ENCODE measurements at places on chromosomes 3 and 15. TPM values are rescaled to one million over a fixed set of nuclear protein-coding genes. Genes with fewer than 3 reads are reported as not detected.

- DNase-seq = peak; percentile 73
- no peaks in the 10 kb centered on the region for H3K36me3 ChIP-seq
- no peak overlapping the region for H3K27ac ChIP-seq
Measured at GRCh38 chr3:8970971-8971589, 7.8 kb upstream of the RAD18 start.

DNA sequence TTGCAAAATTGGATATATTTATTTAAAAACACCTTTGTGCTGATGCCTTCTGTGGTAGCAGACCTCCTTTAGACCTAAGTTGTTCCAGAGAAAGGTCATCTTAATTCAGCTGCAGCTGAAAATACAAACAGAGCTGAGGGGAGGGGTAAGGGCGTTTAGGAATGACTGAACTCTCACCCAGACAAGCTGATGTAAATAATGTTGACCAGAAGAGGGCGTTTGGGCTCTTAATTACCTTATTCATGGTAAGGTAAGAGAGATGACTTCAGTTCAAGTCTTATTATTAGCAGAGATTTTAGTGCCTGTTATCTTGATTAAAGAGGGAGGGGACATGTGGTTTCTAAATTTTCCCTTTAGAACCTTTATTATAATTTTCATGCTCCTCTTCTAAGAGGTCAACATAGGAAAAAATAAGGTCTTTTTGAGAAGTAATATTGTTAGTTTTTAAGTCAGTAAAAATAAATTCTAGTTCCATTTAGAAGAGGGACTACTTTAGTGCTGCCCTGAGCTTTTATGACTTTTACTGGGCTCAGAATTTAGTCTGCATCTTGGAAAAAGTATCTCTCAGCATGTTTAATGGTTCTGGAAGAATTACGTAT lies 46.3 kb downstream of the GPR171 start:
- no peak overlapping the region for H3K27ac ChIP-seq
- DNase-seq = no peak
- no peaks in the 10 kb centered on the region for H3K36me3 ChIP-seq
- H3K4me1 ChIP-seq = no peaks in the 10 kb centered on the region

- no peaks in the 10 kb centered on the region for H3K36me3 ChIP-seq
- H3K27me3 ChIP-seq = no peaks in the 10 kb centered on the region
- H3K4me3 ChIP-seq = no peak overlapping the region
- no peak for DNase-seq
Measured at GRCh38 chr3:71579326-71579934, 4.1 kb downstream of the FOXP1 start.

- H3K36me3 ChIP-seq = no peaks in the 10 kb centered on the region
- peak overlapping the region; percentile 26 for H3K4me3 ChIP-seq
- DNase-seq = peak; percentile 77
- peak overlapping the region; percentile 67 for H3K27ac ChIP-seq
- peaks cover 39% of the 10 kb centered on the region for H3K4me1 ChIP-seq
Measured at GRCh38 chr15:68421115-68421551, 10.8 kb downstream of the ITGA11 start.

DNA sequence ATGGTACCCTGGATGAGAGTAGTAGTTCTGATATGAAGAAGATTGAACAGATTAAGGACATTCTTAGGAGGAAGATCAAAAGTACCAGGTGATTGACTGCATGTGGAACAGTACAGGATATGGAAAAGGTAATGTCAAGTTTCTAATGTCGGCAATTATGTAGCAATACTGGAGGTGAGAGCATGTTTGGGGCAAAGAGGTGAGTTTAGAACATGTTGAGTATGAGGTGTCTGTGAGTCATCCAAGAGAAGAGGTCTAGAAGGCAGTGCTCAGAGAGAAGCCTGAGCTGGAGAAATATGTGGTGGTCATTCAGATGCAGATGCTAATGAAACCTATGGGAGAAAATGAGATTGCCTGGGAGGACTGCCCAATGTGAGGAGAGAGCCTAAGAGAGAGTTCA lies 305.6 kb downstream of the ZBTB20 start:
- DNase-seq = no peak
- H3K36me3 ChIP-seq = no peaks in the 10 kb centered on the region

DNA sequence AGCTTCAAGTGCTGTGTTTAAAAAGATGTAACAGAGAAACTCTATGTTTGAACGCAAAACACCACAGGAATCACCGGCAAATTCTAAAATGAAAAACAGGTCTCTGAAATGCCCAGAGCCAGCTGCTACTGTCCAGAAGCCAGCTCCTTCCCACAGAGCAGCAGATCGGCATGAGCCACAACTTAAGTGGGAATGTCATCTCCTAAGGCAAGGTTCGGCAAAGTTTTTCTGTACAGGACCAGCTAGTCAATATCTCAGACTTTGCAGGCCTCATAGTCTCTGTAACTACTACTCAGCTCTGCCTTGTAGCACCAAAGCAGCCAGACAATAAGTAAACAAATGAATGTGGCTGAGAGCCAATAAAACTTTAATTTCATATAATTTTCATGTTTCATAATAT lies 4.9 kb downstream of the PLOD2 start:
- H3K36me3 ChIP-seq = no peaks in the 10 kb centered on the region
- peak overlapping the region; percentile 92 for H3K27ac ChIP-seq
- no peak overlapping the region for H3K4me3 ChIP-seq

DNA sequence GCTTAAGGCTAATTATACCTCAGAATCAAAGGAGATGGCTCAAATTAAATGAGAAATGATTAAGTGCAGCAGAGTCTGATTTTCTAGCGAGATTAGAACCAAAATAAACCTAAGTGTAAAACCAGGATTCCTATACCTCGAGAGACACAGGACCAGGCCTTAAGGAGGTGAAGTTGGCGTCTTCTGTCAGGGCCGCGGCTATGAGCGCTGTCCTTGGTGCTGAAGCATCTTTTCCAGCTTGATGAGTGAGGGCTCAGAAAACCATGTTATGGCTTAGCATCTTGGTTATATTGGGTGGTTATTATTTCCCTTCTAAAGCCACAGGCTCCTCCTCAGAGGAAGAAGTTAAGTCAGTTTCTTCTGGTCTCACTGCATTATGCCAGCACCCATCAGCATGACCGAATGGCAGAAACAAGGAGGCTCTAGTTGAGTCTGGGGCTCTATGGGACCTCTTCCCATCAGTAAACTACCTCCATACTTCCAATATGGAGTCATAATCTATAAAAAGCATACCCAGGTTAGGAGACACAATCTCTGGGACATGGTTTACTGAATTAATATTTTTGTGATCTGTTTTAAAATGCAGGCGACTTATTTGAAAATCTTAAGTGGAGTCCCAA lies 120.1 kb upstream of the NMNAT3 start:
- no peak overlapping the region for H3K27ac ChIP-seq
- no peak for DNase-seq
- H3K27me3 ChIP-seq = no peaks in the 10 kb centered on the region
- H3K4me1 ChIP-seq = no peaks in the 10 kb centered on the region
- no peaks in the 10 kb centered on the region for H3K36me3 ChIP-seq

GRCh38 chr15:63322541-63322940 lies 45.1 kb downstream of the APH1B start:
- H3K36me3 ChIP-seq = no peaks in the 10 kb centered on the region
- peak; percentile 26 for DNase-seq
- H3K4me1 ChIP-seq = no peaks in the 10 kb centered on the region
- H3K4me3 ChIP-seq = no peak overlapping the region
- H3K27ac ChIP-seq = no peak overlapping the region

- H3K27me3 ChIP-seq = peaks cover 8% of the 10 kb centered on the region
- no peaks in the 10 kb centered on the region for H3K36me3 ChIP-seq
- DNase-seq = no peak
- peak overlapping the region; percentile 87 for H3K27ac ChIP-seq
Measured at GRCh38 chr15:43516801-43517353, 531 bp upstream of the MAP1A start.

The CHRM5 gene
- not detected for total RNA-seq

The CLDN1 gene
- 0.82 TPM for total RNA-seq

The ATP8B4 gene
- 6.6 TPM for total RNA-seq

The ASB14 gene
- not detected for total RNA-seq

All from transverse colon (tissue), 4 donors.